ENCODE measurements at places on chromosomes 11 and 22. TPM values are rescaled to one million over a fixed set of nuclear protein-coding genes. Genes with fewer than 3 reads are reported as not detected.

TSSK2 gene
- total RNA-seq, result not detected

SCGB2A2 gene
- total RNA-seq, result not detected

DBX1 gene
- not detected for total RNA-seq

A4GALT gene
- 5.3 TPM for total RNA-seq

ABCG4 gene
- total RNA-seq, result 0.10 TPM

MIOX gene
- total RNA-seq, result not detected

CHRM1 gene
- total RNA-seq, result not detected

GRCh38 chr22:19705181-19705934 is 8.9 kb upstream of the SEPTIN5 start:
- no peaks in the 10 kb centered on the region for H3K36me3 ChIP-seq
- no peak overlapping the region for H3K27ac ChIP-seq
- no peak overlapping the region for H3K4me3 ChIP-seq
- peaks cover 4% of the 10 kb centered on the region for H3K27me3 ChIP-seq

DNA sequence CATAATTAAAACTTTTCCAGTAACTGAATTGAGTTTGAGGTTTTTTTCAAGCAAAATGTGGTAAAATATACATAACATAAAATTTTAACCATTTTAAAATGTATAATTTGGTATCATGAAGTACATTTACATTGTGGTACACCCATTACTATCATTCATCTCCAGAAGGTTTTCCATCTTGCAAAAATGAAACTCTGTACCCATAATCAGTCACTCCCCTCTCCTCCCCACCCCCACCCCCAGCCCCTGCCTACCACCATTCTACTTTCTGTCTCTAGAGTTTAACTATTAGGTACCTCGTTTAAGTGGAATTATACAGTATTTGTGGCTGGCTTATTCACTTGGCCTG is 63.7 kb downstream of the MICAL2 start:
- no peak for DNase-seq
- no peaks in the 10 kb centered on the region for H3K36me3 ChIP-seq
- peaks cover 4% of the 10 kb centered on the region for H3K4me1 ChIP-seq
- H3K27ac ChIP-seq, result no peak overlapping the region

GRCh38 chr11:77303328-77303727 is 1.8 kb upstream of the GDPD4 start:
- no peaks in the 10 kb centered on the region for H3K36me3 ChIP-seq
- H3K4me3 ChIP-seq, result no peak overlapping the region
- no peak overlapping the region for H3K27ac ChIP-seq
- DNase-seq, result no peak
- H3K27me3 ChIP-seq, result peaks cover 1% of the 10 kb centered on the region

DNA sequence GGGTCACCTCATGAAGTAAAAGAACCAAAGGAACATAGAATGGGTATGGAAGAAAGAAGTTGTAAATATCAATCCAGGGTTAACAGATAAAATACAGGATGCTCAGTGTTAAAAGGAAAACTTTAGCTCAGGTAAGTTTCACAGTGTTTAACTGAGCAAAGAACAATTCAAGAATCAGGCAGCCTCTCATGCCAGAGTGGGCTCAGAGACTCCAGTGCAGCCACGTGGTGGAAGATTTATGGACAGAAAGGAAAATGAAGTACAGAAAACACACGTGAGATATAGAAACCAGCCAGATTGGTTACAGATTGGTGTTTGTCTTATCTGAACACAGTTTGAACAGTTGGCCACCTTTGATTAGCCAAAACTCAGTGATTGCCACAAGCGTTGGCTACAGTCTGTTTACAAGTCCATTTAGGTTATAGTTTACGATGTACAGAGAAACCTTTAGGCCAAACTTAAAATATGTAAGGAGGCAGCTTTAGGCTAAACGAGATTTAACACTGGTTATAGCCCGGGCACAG is 9.1 kb downstream of the AP5B1 start:
- no peak overlapping the region for H3K4me3 ChIP-seq
- H3K27me3 ChIP-seq, result peaks cover 6% of the 10 kb centered on the region
- no peaks in the 10 kb centered on the region for H3K4me1 ChIP-seq

- no peak for DNase-seq
- no peaks in the 10 kb centered on the region for H3K4me1 ChIP-seq
- H3K4me3 ChIP-seq, result no peak overlapping the region
- H3K27me3 ChIP-seq, result no peaks in the 10 kb centered on the region
Measured at GRCh38 chr22:41695211-41695610, 4.1 kb upstream of the MEI1 start.

GRCh38 chr11:70471254-70471653 is 72.9 kb downstream of the CTTN start:
- DNase-seq, result peak; percentile 65
- H3K27ac ChIP-seq, result no peak overlapping the region
- H3K36me3 ChIP-seq, result no peaks in the 10 kb centered on the region
- H3K27me3 ChIP-seq, result peaks cover 2% of the 10 kb centered on the region

GRCh38 chr11:76491644-76492043 is 46.8 kb downstream of the EMSY start:
- peaks cover 22% of the 10 kb centered on the region for H3K36me3 ChIP-seq
- no peak overlapping the region for H3K4me3 ChIP-seq
- H3K4me1 ChIP-seq, result peaks cover 2% of the 10 kb centered on the region

GRCh38 chr11:117885777-117886176 is 9.3 kb upstream of the FXYD6 start:
- no peaks in the 10 kb centered on the region for H3K36me3 ChIP-seq
- H3K27ac ChIP-seq, result no peak overlapping the region
- H3K4me3 ChIP-seq, result no peak overlapping the region

GRCh38 chr11:43576803-43577521 is 103.6 kb upstream of the HSD17B12 start:
- DNase-seq, result peak; percentile 75
- no peak overlapping the region for H3K4me3 ChIP-seq
- H3K27ac ChIP-seq, result no peak overlapping the region
- peaks cover 39% of the 10 kb centered on the region for H3K27me3 ChIP-seq

- peaks cover 1% of the 10 kb centered on the region for H3K27me3 ChIP-seq
- peaks cover 12% of the 10 kb centered on the region for H3K4me1 ChIP-seq
- H3K36me3 ChIP-seq, result peaks cover 8% of the 10 kb centered on the region
- no peak overlapping the region for H3K4me3 ChIP-seq
Measured at GRCh38 chr11:34443136-34443535, 4.4 kb downstream of the CAT start.

DNA sequence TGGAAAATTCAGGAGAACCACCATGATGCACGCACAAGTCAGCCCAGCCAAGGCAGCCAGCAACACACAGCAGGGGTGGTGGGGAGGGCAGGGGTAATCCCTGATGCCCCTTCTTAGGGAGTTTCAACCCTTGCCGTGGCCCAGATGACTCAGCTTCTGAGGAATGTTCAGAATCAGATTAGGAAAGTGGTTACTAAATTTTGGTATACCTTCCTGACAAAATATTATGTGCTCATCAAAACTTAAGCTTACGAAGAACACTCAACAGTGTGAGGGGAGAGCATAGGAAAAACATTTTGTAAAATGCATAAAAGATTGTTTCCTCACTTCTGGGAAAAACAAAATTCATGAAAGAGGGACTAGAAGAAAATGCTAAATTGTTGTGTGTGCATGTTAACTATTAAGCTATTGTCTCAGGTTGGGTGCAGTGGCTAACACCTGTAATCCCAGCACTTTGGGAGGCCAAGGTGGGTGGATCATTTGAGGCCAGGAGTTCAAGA is 32.1 kb downstream of the SERPIND1 start:
- no peaks in the 10 kb centered on the region for H3K27me3 ChIP-seq
- no peak for DNase-seq
- no peaks in the 10 kb centered on the region for H3K4me1 ChIP-seq

- no peaks in the 10 kb centered on the region for H3K27me3 ChIP-seq
- no peaks in the 10 kb centered on the region for H3K4me1 ChIP-seq
- no peaks in the 10 kb centered on the region for H3K36me3 ChIP-seq
- H3K4me3 ChIP-seq, result no peak overlapping the region
- no peak for DNase-seq
- H3K27ac ChIP-seq, result no peak overlapping the region
Measured at GRCh38 chr11:86749821-86750401, 50.4 kb upstream of the PRSS23 start.

DNA sequence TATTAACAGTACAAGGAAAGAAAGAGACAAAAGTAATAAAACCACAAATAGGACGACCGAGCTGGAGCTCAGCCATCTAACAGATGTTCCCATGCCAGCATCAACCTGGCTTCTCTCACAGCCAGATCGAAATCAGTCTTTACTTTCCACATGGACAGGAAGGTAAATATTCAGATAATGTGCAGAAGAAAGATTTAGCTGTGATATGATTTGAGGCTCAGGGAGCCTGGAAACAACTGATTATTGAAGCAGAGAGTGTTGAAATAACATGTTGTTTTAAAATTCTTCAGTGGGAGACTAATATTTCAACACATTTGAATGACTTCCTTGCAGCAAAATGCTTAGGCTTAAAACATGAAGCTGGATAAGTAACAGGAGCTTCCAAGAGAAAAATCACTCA is 546.8 kb downstream of the ETS1 start:
- H3K4me3 ChIP-seq, result no peak overlapping the region
- no peaks in the 10 kb centered on the region for H3K36me3 ChIP-seq
- H3K27ac ChIP-seq, result no peak overlapping the region

DNA sequence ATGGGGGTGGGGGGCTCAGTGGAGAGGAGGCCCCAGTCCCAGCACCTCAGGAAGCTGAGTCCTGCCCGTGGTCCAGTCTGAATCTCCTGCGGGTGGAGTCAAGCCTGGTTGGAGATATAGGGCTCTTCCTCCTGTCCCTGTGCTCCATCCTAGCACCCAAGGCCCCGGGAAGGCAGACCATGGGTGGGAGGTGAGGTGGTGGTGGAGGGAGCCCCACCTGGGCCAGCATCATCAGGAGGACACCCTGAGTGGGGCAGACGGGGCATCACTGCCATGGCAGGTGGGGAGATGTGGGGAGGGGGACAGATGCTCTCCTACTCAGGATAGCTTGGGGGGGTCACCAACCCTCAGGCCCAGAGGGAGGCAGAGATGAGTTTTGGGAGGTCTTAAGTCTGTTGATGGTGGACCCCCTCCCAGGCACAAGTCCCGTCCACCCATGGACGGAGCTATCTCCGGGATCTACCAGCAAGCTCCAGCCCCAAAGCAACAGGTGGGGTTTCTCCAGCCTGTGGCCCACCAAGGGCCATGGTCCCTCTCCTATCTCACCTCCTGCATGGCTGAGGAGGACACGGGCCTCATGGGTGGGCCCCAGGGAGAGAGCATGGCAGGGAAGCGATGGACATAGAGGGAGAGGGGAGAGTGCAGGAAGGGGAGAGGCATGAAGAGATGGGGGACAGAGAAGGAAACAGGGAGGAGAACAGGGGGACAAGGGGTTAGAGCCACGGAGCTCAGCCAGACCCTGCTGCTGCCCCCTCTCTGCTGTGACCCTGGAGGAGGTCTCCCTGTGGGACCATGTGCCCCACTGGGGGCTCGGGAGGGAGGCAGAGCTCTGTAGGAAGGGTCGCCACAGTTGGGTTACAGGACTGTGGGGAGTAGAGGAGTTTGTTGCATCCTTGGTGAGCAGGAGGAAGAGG is 1.3 kb downstream of the MRGPRE start:
- peaks cover 19% of the 10 kb centered on the region for H3K4me1 ChIP-seq
- peaks cover 4% of the 10 kb centered on the region for H3K27me3 ChIP-seq
- H3K27ac ChIP-seq, result no peak overlapping the region
- H3K4me3 ChIP-seq, result no peak overlapping the region
- DNase-seq, result no peak

DNA sequence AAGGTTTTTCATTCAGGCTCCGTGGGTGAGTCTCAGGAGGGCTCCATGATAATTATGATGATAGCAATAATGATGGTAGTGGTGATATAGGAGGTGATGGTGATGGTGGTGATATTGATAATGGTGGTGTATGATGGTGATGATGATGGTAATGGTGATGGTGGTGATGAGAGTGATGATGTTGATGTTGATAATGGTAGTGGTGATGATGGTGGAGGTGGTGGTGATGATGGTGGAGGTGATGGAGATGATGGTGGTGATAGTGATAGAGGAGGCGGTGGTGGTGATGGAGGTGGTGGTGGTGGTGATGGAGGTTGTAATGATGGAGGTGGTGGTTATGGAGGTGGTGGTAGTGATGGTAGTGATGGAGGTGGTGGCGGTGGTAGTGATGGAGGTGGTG is 79.4 kb downstream of the MPPED1 start:
- H3K4me1 ChIP-seq, result no peaks in the 10 kb centered on the region
- no peak overlapping the region for H3K4me3 ChIP-seq
- no peaks in the 10 kb centered on the region for H3K36me3 ChIP-seq
- DNase-seq, result no peak
- peaks cover 7% of the 10 kb centered on the region for H3K27me3 ChIP-seq

Measured in endothelial cell (in vitro differentiated cells).